ENCODE measurements at places on chromosomes 2 and 18.

DNA sequence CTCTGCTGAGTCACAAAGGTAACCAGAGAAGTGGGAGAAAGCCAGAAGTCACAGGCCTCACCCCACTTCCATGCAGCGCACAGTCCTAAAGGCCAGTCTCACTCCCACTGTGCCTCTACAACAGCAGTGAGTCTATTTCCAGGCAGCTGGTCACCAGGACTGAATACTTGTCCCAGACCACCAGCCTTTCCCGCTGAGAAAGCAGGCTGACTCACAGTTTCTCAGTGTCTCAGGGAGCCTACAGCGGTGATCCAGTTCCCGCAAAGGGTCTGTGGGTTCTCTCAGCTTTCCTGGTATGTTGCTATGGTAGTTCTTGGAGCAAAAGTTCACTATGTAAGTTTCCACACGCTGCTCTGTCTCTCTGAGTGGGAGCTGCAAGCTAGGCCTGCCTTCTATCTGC, 622.5 kb downstream of the RNF144A start:
- no peak for DNase-seq

- no peak for DNase-seq
These were observed 180.8 kb downstream of the FAM210A start for GRCh38 chr18:13545514-13545913.

GRCh38 chr2:68921646-68922045, 31.0 kb downstream of the GKN2 start:
- DNase-seq = no peak

DNA sequence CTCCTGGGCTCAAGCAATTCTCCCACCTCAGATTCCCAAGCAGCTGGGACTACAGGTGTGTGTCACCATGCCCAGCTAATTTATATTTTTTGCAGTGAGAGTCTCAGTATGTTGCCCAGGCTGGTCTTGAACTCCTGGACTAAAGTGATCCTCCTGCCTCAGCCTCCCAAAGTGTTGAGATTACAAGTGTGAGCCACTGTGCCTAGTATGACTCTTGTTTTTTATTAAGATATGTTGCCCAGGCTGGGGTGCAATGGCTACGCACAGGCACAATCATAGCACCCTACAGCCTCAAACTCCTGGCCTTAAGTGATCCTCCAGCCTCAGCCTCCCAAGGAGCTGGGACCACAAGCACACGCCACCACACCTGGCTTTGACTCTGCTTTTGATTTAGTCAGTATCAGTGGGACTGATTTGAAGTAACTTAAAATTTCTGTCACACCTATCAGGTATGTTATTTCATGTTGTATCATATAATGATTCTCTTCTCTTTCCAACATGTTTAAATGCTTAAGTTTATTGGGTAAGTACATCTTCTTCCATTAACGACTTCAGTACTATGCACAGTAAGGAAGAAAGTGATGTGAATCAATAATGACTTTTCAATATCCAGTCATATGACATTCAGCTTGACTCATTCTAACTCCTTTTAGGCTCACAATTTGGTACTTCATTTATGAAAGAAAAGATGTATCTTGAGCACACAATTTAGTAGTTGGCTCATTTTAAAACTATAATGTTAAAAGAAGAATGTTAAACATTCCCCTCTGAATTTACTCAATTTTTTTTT, 6.3 kb downstream of the PPP4R3B start:
- no peak for DNase-seq

DNA sequence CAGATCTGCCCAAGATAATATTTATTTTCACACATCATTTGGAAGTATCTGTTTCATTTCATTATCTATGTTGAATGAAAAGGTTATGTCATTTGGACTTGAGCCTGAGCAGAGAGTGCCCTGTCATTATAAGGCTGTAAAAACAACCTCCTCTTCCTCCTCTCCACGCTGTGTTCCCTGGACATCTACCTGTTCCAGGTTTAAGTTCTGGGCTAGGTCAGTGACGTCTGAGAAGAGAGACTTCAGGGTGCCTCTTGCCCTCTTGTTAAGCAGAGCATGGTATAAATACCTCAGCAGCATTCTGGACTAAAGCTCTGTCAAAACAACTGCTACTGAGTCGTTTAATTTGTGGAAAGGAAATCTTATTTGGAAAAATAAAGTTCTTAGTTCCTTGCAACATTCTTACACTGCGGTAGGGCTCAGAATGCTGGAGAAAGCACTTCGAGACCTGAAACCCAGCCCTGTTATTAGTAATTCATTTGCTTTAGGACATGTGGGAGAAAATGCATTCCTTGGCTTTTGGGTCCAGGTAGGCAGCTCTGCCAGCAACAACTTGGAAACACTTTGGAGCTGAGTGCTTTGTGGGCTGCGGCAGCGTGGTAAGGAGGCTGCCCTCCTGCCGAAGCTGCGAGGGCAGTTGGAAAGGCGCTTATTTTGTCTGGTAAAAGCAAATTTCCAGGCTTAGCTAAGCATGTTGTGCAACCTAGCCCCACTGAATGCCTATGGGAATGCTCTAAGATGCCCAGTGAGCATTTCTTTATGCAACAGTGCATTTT, 91.8 kb upstream of the NEDD4L start:
- no peak for DNase-seq

DNA sequence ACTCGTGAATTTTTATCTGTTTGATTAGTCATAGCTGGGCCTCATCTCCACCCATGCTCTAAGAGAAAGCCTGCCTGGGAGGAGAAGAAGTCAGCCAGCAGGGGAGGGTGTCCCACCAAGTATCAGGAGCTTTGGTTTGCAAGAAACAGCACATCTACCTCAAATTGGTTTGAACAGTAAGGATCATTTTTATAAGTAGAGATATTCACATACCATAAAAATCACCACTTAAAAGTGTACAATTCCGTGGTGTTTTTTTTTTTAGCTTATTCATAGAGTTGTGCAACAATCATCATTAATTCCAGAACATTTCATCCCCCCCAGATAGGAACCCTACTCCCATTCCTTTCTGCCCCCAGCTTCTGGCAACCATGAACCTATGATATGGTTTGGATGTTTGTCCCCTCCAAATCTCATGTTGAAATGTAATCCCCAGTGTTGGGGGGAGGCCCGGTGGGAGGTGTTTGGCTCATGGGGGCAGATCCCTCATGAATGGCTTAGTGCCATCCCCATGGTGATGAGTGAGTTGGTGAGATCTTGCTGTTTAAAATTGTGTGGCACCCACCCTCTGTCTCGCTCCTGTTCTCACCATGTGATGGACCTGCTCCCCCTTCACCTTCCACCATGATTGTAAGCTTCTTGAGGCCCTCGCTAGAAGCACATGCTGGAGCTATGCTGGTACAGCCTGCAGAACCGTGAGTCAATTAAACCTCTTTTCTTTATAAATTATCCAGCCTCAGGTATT, 36.2 kb upstream of the HS6ST1 start:
- DNase-seq = no peak

DNA sequence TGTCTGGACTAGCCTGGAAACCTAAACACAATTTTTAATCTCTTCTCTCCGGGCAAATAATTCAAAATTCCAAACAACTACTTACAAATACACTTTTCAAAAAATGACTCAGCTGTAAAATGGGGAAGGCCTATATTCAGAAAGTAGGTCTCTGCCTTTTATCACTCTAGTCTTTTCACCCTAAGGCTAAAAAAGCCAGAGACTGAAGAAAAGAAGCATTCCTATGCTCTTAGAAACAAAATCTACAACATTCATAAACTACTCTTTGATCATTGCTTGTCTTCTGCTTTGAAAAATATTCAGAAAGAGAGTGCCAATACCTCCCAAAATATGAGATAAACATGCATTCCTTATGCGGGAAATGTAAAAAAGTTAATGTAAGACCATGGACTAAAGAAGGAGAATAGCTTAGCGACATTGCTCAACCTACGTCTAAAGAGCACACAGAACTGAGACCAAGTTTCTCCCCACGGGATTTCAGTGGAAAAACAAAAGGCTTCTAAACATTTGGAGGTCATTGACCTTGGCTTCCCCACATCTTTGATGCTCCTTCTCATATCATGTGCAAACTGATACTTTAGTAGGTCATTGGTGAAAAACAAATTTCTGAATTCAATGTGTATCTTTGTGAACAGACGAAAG, 74.4 kb upstream of the EPB41L3 start:
- no peak for DNase-seq

- no peak for DNase-seq
These were observed 18.0 kb upstream of the ACKR3 start for GRCh38 chr2:236551471-236552211.

DNA sequence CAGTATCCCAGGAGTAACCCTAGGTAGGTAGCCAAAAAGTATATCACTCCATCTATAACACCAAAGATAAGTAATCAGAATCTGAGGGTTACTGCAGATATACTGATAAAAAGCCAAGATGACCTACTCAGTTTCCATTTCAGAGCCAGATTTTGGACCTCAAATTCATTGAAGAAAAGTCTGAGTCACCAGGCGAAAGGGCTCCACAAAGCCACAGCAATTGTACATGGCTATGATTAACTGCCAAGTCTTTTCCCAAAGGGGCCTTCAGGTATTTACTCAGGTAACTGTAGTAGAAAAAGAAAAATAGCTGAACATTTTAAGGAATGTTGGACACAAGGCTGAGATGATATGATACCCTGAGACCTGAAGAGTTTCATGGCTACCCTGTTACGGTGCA, 75.6 kb upstream of the KCNH7 start:
- no peak for DNase-seq

GRCh38 chr2:235658351-235659174, 164.7 kb downstream of the AGAP1 start:
- no peak for DNase-seq

- no peak for DNase-seq
These were observed 428.2 kb upstream of the KCNH7 start for GRCh38 chr2:163266772-163267171.

DNA sequence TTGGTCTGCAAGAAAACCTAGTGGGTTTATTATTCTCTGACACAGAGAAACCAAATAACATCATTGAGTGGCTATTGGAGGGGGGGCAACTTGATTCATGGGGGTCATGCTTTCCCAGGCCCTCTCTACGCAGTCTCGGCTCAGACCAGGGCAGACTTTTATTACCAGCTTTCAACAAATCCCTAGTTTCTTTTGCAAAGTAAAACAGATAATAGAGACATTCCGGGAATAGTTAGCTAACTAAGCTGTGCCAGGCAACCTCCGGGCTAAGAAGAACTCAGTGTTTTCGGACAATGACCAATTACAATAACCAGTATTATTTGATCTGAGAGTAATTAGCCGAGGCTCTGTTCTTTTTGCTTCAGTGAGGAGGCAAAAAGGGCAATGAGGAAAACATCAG, 66.3 kb downstream of the CDK15 start:
- no peak for DNase-seq

GRCh38 chr2:227161947-227162346, 2.1 kb downstream of the COL4A4 start:
- DNase-seq = no peak

GRCh38 chr2:112488201-112488600, 6.2 kb downstream of the TTL start:
- no peak for DNase-seq

DNA sequence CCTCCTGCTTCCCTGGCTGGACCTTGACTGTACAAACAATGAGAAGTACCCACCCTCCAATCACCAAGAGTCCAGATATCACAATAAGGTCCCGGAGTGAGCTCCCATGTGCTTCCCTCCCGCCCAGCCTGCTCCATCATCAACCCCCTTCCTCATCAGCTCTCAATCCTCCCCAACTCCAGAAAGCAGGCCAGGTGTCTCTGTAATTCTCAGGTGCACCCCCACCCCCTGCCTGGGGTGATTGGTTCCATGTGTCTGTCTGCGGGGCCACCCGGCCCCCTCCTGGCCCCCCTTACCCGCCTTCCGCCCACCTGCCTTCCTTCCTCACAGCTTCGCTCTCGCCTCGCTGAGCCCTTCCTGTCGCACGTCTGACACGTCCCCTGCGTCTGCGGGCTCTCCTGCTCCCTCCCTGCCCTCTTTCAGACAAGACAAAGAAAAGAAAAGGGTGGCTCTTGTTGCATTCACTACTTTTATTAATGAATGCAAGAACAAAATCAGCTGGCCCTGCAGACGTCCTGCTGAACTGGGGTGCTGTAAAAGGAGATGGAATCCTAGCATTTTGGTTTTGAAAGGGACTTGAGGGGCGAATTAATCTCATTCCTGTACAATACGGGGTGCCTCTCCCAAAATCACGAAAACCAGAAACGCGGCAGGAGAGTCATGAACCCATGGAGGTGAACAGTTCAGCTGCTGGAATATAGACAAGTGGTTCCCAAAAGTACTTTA, 26.5 kb upstream of the IGFBP2 start:
- peak; percentile 47 for DNase-seq

DNA sequence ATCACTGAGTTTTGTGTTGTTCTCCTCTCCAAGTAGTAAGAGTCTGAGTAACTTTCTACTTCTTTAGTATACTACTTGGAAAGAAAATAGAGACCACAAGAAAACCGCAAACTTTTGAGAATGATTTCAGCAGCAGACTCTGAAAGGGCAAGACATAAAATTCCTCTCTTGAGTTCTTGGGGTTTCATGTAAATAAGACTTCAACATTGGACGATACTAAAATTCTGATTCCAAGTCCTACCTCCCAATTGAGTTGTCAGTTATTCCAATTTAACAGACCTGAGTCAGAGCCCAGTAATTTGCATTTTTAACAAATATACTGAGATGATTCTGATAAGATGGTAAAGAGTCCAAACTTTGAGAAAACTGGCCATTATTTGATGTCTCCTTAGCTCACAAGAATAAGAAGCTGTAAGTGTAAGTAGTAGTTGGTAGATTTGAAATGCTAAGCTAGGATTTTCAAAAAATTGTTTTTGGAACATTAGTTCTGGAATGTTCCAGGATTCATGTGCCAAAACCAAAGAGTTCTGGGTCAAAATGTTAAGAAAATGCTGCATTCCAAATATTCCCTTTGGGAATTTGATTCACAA, 261.6 kb upstream of the SPOPL start:
- no peak for DNase-seq

- DNase-seq = no peak
These were observed 607 bp downstream of the LAMA3 start for GRCh38 chr18:23689616-23690504.

DNA sequence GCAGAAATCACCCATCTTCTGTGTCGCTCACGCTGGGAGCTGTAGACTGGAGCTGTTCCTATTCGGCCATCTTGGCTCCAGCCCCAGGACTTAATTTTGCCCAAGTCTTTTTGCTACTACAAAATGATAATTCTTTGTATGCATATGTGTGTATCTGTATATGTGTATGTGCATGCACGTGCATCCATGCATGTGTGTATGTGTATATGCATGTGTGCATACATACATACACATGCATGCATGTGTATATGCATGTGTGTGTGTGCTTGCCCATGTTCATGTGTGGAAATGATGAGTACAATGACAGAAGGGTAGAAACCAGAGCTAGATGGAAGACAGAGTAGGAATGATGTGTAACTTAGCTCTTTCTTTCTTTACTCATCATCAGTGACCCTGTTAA, 497.9 kb upstream of the SPRED2 start:
- DNase-seq = no peak

Measured in stimulated activated CD4-positive, alpha-beta T cell treated with anti-CD3 and anti-CD28 coated beads, Interleukin-2, amount 100 ng/mL, for 48 hours (primary cell).